ENCODE measurements at places on chromosomes 5 and 9.
A peak's percentile ranks its signal among the peaks of the same experiment; 100 is the strongest.

GRCh38 chr5:40223884-40224402 lies 455.8 kb upstream of the PTGER4 start:
- DNase-seq: peak; percentile 12

GRCh38 chr9:29208670-29209069 lies 1635.4 kb upstream of the C9orf72 start:
- no peak for DNase-seq

DNA sequence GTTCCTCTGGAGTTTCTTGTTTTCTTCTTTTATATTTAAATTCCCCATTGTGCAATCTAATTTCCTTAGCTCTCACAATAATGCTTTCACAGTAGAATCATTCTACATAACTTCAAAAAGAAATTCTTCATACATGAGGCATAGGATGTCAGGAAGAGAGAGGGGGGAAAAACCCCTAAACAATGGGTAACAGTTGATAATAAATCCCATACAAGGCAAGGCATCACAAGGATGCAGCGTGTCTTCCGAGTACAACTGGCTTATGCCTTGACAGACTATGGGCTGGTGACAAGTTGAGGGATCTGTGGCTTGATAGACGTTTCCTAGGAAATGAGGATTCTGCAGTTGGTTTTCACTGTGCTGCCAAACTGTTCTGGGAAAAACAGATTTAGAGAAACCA lies 247.4 kb downstream of the ARL15 start:
- DNase-seq: no peak

GRCh38 chr9:25716220-25716872 lies 38.1 kb upstream of the TUSC1 start:
- no peak for DNase-seq

- no peak for DNase-seq
Measured at GRCh38 chr5:103373597-103374472, 115.3 kb downstream of the MACIR start.

GRCh38 chr5:81908044-81908443 lies 63.8 kb upstream of the ATG10 start:
- DNase-seq: no peak

- DNase-seq: no peak
Measured at GRCh38 chr5:92514896-92515295, 1066.1 kb downstream of the NR2F1-AS1 start.

- DNase-seq: no peak
Measured at GRCh38 chr5:105032917-105033316, 1470.3 kb upstream of the NUDT12 start.

GRCh38 chr5:158736150-158736870 lies 363.4 kb downstream of the EBF1 start:
- DNase-seq: no peak

- DNase-seq: no peak
Measured at GRCh38 chr5:76788362-76788761, 30.5 kb upstream of the F2RL1 start.

- no peak for DNase-seq
Measured at GRCh38 chr5:124136609-124137008, 609.8 kb downstream of the ZNF608 start.
